ENCODE measurements at places on chromosomes 2 and 18.

DNA sequence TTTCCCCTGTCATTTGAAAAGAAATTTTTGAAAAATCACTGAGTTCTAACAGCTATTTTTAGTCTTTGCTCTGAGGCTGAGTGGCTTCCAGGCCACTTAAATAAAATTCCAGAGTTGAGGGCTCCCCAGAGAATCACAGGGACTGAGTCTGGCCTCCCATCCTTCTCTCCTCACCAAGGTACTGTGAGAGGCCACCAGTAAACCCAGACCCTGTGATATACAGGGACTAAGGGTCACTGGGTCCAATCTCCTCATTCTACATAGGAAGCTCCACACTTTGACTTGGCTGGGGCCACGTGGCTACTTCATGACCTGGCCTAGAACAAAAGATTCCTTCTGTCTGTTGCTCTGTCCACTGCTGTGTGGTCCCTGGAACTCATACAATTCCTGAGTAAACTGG lies 123.2 kb upstream of the CDCA7 start:
- DNase-seq: no peak

GRCh38 chr2:64455545-64455944 lies 1.6 kb downstream of the LGALSL start:
- peak; percentile 33 for DNase-seq

GRCh38 chr2:192060161-192060560 lies 134.6 kb downstream of the TMEFF2 start:
- DNase-seq: peak; percentile 28

- DNase-seq: no peak
Measured at GRCh38 chr2:134926231-134926931, 7.8 kb downstream of the CCNT2 start.

DNA sequence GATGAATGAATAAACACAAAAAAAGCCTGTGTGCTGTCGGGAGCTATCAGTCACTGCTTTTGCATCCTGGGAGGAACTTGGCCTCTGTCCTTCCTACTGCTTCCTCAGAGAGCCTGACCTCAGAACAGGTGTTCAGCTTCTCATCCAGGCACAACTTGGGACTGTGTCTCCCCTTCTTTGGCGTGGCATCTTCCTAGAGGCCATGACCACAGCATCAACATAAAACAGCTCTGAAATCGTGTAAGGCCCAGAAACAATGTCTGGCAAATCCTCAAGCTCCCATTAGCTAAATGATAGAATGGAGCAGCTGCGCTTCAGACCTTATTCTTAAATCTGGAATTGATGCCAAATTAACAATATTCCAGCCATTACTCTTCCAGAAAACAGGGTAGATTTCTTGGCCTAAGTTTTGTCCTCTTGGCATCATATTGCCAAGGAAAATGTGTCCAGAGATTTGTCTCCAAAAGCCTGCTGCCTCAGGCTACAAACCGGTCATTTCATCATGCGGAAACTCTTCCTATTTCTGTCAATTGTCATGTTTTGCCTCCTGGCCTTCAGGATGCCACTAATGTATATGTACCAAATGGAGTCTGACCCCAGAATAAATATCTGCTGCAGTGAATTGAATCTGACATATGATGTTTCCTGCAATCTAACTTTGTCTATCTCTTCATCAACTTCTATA lies 53.2 kb upstream of the RAB27B start:
- DNase-seq: no peak

DNA sequence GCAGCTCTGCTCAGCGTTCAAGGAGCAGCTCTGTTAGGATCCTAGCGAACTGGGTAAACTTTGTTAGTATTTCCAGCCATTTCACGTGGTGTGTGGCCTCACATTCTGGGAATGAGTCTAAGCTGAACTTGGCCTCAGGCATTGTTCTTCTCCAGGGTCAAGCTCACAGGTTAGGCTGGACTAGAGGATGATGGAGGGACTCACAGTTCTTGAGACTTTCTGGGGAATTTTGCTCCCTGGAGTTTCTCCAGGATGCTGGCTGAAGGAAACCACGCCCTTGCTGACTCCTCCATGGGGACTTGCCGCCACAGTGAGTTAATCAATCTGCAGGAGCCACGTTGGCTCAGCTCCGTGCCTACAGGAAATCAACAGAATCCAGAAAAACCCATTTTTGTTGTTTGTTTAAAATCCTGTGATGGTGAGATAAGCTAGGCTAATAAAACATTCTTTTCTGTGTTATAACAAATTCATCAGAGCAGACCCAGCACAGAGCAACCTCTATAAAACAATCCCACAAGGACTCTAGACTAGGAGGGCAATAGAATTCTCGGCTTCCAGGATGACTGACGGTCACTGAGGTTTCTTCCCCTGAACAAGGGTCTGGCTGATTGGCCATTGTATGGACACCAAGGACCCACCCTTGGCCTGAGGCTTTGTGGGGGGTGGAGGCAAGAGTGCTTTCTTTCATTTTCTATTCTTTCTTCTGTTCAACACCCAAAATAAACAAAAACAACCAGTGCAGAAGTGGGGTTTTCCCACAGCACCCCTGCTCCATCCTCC lies 12.6 kb downstream of the CNDP1 start:
- no peak for DNase-seq

DNA sequence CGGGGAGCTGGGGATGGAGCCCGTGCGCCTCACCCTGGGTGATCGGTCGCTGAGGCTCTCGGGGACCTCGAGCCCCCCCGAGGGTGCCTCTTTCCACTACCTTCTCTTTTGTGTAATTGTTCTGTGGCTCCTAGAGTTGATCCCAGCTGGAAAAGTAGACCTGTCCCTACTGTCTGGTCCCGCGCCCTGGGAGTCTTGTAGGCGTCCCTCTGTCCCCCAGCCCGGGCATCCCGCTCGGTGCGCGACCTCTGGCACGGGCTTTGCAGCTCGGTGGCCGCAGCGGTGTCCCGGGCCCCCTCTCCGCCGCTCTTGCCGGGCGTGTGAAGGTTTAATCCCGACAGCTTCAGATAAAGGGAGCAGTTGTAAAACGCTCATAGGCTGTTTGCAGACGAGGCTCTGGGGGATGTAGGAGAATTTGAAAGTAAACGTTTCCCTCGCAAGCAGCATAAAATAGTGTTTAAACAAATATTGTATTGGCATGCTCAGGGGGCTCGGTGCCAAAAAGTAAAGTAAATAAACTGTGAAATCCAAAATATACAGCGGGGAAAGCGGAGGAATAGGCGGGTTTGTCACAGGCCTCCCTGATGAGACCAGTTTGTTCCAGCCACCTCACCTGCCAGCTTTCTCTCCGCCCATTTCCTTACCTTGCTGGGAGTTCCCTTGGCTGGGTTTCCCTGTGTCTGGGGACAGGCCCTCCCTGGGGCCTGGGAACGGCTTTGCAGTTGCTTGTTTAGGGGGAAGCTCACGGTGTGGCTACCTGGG lies 1.9 kb downstream of the GLI2 start:
- no peak for DNase-seq

DNA sequence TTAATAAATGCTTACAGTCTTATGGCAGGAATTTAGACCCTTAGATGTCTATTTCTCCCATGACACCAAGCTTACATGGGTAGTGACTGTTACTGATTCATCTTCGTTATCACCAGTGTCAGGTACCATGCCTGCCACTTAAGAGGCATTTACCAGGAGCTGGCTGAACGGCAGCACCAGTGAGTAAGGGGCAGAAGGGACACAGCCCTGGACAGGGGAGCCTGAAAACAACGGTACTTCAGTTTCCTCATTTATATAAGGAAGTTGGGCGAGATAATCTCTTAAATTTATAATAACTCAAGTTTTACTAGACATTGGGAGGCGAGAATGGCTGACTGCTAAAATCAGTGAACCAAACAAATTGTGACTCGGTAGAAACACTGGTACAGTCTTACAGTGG lies 1.2 kb downstream of the COA5 start:
- DNase-seq: no peak

DNA sequence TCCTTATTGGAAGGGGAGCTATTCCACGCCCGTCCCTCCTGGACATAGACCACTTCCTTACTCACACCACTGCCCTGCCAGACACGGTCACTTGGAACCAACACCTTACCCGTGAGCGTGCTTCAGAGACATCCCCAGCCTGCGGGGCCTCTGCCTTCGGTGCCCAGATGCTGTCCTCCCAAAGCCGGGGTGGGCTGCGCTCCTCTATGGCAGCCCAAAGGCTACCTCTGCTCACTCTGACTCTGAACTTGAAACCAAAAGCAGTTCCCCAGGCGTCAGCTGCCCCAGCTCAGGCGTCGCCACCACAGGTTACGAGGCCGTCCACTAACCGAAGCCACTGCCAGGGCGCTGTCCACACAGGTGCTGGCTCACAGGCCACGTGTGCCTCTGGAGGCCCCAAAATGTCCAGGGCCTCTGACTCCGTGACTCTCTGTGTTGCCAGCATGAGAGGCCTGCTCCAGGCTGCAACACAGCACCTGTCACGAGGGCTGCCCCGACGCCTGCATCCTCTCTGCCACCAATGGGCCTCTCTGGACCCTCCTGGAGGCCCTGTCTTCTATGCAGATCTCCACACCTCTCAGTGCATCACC lies 23.8 kb downstream of the HDAC4 start:
- DNase-seq: no peak

- DNase-seq: peak; percentile 20
Measured at GRCh38 chr2:117523267-117523666, 291.2 kb upstream of the DDX18 start.

- DNase-seq: no peak
Measured at GRCh38 chr2:100895934-100896685, 76.2 kb downstream of the NPAS2 start.

DNA sequence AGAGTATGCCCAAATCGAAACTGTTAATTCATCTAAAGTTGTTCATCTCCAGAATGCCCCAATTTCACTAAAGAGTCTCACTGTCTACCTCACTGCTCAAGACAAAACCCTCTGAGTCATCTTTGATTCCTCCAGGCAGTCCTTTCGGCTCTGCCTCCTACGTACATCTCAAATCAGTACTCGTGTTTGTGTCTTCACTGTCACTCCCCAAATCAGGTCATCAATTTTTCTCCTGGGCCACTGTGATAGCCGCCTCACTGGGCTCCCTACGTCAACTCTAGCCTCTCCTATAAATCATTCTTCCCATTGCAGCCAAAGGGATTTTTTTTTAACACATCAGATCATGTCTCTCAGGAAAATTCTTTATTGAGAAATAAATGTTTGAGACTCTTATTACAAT lies 42.1 kb upstream of the TTC39C start:
- DNase-seq: no peak

DNA sequence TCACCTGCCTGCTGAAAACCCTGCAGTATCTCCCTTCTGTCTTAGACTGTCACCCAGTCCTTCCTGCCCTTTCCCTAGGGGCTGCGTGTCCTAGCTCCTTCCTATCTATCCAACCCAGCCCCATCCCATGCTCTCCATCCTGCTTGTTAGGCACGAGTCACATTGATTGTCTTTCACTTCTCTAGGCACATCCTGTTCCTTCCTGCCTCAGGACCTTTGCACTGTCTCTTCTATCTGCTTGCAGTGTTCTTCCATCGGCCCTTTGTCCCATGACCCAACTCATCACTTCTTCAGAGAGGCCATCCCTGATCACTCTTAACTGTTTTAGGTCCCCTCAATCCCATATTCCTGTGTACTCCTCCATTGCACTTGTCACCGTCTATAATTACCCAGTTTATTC lies 50.4 kb downstream of the MERTK start:
- no peak for DNase-seq

- DNase-seq: no peak
Measured at GRCh38 chr2:240365971-240366471, 69.4 kb upstream of the GPC1 start.

DNA sequence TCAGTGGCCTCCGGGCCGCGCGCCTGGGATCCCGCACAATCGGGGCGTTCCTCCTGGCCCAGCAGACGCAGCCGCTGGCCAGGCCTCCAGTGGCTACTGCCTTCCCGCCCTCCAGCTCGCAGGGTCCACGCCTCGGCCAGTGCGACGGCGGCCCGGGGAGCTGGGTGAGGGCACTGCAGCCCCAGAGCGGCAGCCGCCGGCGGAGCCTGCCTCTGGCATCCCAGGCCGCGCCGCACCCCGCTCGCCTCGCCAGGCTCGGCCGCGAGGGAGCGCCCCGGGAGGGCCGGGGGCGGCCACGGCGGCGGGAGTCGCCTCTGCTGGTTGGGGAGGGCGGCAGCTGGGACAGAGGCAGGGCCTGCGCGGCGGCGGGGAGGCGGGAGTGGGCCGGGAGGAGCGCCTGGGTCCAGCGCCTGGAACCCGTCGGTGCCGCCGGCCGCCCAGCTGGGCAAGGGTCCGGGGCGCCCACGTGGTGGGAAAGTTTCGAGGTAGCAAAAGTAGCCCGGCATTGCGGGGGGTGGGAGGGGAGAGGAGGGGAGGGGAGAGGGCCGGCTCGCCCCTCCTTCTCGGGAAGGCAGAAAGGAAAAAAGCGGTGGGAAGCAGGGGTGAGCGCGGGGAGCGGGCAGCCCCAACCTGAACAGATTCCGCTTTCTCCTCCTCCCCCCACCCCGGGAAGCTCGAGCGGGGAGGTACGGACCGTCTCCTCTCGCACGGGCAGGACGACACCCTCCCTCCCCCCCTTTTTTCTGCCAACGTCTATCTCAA lies 1.5 kb upstream of the INHBB start:
- no peak for DNase-seq

GRCh38 chr2:227846831-227847230 lies 24.6 kb upstream of the DAW1 start:
- no peak for DNase-seq

DNA sequence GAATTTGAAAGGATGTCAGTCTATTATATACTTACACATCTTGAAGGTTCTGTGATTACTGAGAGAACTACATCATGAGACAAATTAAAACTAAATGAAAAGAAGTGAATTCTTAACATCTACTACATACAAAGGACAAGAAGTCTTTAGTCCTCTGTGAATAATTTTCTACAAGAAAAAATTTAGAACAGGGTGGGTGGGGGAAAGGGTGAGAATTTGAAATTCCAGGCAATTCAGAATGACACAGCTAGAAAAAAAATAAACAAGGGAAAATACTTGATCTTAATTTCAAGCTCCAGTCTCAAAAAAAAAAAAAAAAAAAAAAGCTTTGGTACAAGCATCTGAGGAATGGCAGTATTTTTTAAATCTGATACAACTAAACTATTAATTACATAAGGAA lies 15.5 kb downstream of the CUL3 start:
- no peak for DNase-seq

DNA sequence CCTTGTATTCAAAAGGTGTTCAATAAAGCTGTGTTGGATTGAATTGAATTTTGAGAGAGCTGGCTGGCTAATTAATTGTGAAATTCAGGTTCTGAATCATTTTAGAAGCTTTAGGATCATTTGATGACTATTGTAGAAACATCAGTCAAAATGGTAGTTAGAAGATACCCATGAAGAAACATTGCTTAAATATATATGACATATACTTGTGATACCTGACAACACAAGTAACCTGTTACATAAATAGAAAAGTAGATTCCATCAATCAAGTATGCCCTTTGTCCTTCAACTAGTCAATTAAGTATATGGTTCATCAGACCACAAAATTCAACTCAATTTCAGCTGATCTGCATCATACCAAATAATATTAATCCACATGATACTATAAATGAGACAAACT lies 185.6 kb downstream of the PID1 start:
- no peak for DNase-seq

GRCh38 chr18:76970770-76971559 lies 148.6 kb downstream of the ZNF236 start:
- no peak for DNase-seq

GRCh38 chr18:27461957-27462356 lies 276.8 kb upstream of the CHST9 start:
- DNase-seq: no peak

- no peak for DNase-seq
Measured at GRCh38 chr2:188609321-188610049, 317.8 kb downstream of the GULP1 start.

Data from common myeloid progenitor, CD34-positive (primary cell).